GOT3 (cell line): ENCODE measurements at places on chromosomes 16 and 17.

DNA sequence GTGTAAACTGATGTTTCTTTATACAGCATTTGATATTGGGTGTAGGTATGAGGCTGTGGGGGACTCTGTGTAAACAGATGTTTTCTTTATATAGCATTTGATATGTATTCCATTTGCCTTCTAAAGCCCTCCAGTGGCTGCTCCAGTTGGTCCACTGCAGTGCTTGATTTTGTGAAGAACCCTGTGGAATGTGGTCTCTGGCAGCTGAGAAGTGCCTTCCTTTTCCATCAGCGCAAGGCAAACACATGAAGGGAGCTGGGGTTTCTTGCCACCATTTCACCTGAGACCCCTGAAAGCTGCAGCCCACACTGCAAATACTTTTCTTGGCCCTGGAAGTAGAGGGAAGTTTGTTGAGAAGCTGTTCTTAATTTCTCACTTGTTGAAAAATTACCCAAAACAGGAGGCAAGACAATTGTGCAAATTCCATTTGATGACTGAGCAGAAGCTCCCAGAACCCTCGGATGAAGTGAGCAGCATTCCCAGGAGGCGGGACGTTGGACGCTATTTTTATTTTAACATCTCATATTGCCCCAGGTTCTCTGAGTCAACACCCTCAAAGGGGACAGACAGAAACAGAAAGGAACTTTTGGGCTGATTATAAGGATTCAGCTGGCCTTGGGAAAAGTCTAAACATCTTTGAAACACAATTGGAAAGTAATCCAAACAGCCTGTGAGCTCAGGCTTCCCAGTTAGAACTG, 158.5 kb upstream of the RPH3AL start:
- no peak for DNase-seq

GRCh38 chr17:42848093-42848492, 2.9 kb upstream of the AOC3 start:
- no peak for DNase-seq

GRCh38 chr16:3669082-3669481, 14.6 kb downstream of the DNASE1 start:
- DNase-seq: no peak

- no peak for DNase-seq
Observed at GRCh38 chr17:70254735-70255460, 85.6 kb downstream of the KCNJ2 start.

DNA sequence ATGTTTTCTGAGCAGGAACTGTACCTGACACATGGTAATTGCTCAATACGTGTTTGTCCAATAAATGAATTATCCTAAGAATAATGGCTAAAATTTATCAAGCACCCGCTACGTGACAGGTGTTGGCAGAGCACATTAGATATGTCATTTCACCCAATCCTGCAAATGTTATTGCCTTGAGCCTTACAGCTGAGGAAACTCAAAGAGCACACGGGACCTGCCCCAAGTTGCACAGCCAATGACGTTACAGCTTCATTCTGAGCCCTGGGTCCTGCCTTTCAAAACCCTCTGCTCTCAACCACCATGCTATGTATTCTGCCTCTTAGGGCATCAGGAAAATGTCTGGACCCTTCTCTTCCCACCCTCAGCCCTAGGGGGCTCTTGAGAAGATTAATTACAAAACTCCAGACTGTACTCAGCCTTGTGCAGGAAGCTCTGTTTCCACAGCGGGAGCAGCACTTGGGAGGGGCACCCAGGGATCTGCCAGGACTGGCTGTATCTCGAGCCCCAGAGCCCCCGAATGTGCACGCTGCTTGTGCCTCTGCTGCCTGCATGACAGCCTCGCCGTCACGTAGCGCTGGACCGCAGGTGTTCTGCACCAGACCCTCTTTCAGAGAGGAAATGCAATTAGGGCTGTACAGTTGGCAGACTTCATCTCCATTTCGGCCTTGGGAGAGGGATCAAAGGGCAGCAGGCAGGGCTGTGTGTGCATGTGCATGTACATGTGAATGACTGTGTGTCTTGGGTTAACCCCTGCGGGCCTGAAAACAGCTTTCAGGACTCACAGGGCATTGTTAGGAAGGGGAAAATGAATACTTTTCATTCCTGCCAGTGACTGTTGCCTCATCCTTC, 71.6 kb downstream of the GPR139 start:
- DNase-seq: no peak

- DNase-seq: no peak
Observed at GRCh38 chr16:24344784-24345183, 88.6 kb downstream of the CACNG3 start.

DNA sequence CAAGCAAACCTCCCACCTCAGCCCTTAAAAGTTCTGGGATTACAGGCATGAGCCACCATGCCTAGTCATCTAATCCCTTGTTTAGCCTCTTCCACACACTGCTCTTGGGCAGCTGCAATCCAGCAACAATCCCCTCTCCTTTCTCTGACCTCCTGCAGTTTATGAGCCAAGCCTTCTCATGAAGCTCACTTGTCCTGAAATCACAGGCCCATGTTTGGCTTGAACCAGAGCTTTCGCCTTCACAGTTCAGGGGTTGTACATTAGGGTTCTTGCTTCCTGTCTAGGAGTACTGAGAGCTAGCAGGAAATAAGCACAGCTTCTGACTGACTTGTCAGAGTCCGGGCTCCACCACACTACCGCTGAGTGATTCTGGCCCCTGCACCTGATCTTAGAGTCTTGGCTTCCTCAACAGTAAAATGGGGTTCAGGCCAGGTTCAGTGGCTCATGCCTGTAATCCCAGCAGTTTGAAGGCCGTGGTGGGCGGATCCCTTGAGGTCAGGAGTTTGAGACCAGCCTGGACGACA, 16.3 kb downstream of the ERAL1 start:
- no peak for DNase-seq

- no peak for DNase-seq
Observed at GRCh38 chr17:48998587-48999440, 1.6 kb downstream of the IGF2BP1 start.

- DNase-seq: no peak
Observed at GRCh38 chr17:18946536-18946935, 5.4 kb upstream of the SLC5A10 start.

DNA sequence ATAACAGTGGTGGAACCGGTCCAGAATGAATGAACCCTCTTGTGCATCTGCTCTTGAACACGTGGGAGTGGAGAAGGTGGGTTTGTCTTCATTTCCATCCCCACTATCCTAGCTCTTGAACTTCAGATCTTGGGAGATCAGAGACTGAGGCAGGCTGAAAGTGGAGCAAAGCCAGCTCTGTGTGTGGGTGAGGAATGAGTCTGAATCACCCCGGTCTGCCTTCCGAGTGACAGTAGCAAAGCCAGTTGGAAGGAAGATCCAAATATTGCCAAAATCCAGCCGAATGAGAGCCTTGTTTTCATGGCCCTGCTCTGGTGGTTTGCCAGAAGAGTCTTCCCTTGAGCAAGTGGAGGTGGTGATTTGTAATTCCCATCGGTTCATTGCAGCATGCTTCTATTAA, 29.0 kb upstream of the ASIC2 start:
- no peak for DNase-seq

DNA sequence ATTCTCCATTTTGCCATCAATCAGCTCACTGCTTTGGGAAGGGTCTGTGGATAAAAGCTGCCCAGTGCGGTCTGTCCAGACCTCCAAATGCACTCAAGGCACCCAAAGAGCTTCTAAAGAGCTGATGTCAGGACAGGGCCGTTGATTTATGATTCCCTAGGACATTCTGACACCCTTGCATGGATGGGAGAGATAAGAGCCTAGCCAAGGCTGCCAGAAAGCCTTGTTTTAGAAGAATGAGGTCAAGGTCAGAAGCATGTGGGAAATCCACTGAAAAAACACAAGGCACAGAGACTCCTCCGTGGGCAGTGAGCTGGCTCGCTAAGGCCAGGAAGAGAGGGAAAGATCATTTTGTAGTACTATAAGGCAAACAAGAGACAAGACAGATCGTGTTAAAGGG, 214.0 kb downstream of the CDH11 start:
- no peak for DNase-seq

GRCh38 chr17:2057175-2057759, 2.4 kb downstream of the HIC1 start:
- DNase-seq: no peak
